Right lobe of liver (tissue), 6 donors: ENCODE measurements at places on chromosomes 5 and 9. TPM values are rescaled to one million over a fixed set of nuclear protein-coding genes. Genes with fewer than 3 reads are reported as not detected.

CCDC171 gene
- 0.46 TPM for total RNA-seq

TSLP gene
- total RNA-seq: 2.4 TPM

UNC13B gene
- 14.5 TPM for total RNA-seq

TXNDC8 gene
- not detected for total RNA-seq

HOMER1 gene
- 1.7 TPM for total RNA-seq

ZNF883 gene
- total RNA-seq: not detected

- H3K4me1 ChIP-seq: no peaks in the 10 kb centered on the region
- H3K36me3 ChIP-seq: no peaks in the 10 kb centered on the region
- no peaks in the 10 kb centered on the region for H3K27me3 ChIP-seq
- no peak overlapping the region for H3K4me3 ChIP-seq
Observed at GRCh38 chr5:15844253-15844652, 335.3 kb downstream of the MARCHF11 start.

DNA sequence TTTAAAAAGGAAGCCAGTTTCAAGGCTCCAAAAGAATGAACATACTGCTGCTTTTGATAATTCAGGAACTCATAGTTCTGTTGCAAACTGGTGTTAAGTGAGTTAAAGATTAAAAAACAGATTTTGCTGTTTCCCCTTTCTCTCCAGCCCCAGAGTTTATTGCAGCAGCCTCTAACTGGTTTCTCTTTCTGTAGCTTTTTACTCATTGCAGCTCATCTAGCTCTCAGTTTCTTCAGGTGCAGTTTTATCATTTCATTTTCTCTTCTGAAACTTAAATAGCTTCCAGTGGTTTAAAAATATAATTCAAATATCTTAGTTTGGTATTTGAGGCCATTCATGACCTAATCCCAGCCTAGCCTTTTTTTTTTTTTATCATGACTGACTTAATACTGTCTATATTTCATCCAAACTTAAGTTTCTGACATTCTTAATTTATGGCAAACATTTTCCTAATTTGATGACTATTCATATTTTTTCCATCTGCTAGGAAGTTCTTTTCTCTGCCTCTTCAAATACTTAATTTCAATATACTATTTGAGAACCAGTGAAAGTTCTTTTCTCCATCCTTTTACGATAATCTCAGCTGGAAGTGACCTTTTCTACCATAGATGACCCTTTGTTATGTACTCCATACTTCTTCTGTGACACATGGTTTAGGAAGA is 252.7 kb upstream of the GRIA1 start:
- no peaks in the 10 kb centered on the region for H3K27me3 ChIP-seq
- H3K4me1 ChIP-seq: no peaks in the 10 kb centered on the region
- DNase-seq: no peak
- no peak overlapping the region for H3K27ac ChIP-seq
- H3K36me3 ChIP-seq: no peaks in the 10 kb centered on the region
- no peak overlapping the region for H3K4me3 ChIP-seq

- no peak for DNase-seq
- no peaks in the 10 kb centered on the region for H3K27me3 ChIP-seq
- no peak overlapping the region for H3K4me3 ChIP-seq
Observed at GRCh38 chr9:12060067-12060466, 633.1 kb upstream of the TYRP1 start.

DNA sequence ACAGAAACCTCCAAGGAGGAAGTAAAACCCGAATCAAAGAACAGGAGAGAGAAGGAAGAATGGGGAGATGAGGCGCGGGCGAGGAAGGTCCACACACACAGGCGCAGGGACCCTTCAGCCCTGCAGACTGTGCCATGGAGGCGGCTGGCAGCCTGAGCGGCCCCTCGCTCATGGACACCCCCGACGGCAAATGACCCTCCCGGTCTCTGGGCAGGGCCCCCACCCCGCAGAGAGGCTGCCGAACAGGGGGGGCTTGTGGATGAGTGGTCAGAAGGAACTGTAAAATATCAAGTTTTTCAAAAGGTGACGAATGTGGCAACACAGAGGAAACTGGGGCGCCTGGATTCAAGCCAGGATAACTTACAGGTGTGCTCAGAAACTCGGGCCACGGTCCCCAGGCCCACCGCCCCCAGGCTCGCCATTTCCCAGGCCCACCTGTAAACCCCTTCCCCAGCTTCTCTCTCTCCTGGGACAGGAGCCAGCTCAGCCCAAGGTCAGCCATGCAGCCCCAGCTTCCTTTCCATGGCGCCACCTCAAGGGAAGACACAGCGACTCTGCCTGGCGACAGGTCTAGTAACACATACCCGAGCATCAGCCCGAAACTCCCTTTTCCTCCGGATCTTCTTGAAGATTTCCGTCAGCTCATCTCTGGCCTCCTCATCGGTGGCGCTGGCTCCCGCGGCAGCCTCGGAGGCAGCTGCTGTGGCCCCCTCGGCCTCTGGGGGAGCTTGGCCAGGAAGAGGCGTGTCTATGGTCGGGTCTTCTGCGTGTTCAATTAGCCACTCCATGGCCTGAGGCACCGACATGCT is 16.5 kb downstream of the UBAC1 start:
- peaks cover 34% of the 10 kb centered on the region for H3K36me3 ChIP-seq
- H3K4me1 ChIP-seq: no peaks in the 10 kb centered on the region
- no peaks in the 10 kb centered on the region for H3K27me3 ChIP-seq
- no peak overlapping the region for H3K4me3 ChIP-seq

DNA sequence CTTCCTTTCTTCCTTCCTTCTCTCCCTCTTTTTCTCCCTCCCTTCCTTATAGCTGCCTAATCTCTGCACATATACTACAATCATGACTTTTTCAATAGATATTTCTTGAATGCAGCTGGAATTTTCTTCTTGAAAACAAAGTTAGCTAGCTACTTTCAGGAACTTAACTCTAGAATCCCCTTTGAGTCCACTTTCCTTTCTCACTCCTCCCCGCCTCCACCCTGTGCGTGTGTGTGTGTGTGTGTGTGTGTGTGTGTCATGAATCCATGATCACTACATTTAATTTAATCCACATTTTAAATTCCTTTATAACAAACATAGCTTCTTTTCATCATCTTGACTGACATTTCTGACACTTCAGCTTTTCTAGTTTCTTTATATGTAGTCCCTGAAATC is 167.5 kb upstream of the KLF9 start:
- no peak overlapping the region for H3K27ac ChIP-seq
- H3K4me3 ChIP-seq: no peak overlapping the region
- no peaks in the 10 kb centered on the region for H3K36me3 ChIP-seq
- H3K4me1 ChIP-seq: no peaks in the 10 kb centered on the region
- no peaks in the 10 kb centered on the region for H3K27me3 ChIP-seq

GRCh38 chr5:88398316-88398715 is 129.7 kb upstream of the TMEM161B start:
- H3K27ac ChIP-seq: no peak overlapping the region
- no peaks in the 10 kb centered on the region for H3K36me3 ChIP-seq
- H3K4me1 ChIP-seq: no peaks in the 10 kb centered on the region
- no peak overlapping the region for H3K4me3 ChIP-seq

DNA sequence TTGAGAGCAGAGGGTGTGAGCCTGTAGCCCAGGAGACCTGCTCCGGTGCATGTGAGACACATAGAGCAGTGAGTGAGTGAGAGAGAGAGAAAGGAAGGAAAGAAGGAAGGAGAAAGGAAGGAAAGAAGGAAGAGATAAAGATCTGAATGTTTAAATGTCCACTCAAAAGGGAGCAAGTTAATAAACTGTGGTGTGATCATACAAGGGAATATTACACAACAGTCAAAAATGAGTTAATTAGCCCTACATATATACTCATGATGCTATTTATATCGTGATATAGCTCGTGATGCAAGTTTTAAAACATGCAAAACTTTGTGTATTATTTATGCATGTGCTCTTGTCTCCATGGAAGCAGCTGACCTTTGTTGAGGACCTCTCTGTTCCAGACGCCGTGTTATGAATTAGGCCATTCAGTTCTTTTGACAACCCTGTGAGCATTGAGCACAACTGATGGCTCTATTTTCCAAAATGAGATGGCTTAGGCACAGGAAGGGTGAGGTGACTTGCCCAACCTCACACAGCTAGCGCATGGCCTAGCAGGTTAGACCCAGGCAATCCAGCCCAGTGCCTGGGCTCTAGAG is 70.6 kb downstream of the HMCN2 start:
- no peak overlapping the region for H3K4me3 ChIP-seq
- no peaks in the 10 kb centered on the region for H3K27me3 ChIP-seq
- H3K36me3 ChIP-seq: no peaks in the 10 kb centered on the region
- no peak overlapping the region for H3K27ac ChIP-seq

DNA sequence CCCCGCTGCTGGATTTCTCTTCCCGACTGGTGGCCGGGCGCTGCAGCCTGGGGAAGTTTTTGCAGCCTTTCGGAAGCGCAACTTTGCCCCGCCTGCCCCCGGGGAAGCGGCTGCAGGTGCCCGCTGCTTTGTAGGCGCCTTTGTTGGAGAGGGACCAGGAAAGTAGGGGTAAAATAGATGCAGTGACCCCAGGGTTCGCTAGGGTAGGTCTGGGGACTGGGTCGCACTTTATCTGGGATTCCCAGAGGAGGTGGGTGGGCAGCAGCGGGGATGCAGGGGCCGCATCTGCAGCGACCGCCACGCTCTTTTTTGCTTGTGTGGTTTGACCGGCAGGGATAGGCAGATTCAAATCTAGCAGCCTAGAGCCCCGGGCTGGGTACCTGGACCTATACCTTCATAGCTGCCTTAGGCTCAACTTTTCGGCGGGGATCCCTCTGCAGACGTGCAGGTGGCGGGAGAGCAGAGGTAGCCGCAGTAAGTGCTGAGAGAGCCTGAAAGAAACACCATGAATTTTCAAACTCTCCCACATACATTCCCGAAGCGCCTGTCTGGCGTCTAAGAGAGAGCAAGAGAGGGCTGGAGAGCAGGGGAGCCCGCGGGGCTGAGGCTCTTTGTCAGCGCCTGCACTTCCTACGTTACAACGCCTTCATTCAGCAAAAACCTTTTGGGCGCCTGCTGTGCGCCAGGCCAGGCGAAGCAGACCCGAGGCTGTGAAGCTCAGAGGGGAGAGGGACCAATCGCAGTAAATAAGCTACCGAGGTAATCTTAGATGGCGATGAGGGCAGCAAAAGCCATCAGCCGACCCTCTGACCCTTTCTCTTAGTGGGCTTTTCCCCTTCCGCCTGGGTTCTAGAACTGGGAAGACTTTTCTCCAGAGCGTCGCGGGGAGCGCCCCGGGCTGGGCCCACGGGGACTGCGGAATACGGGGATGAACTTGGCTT is 642 bp downstream of the SV2C start:
- H3K4me1 ChIP-seq: no peaks in the 10 kb centered on the region
- no peak overlapping the region for H3K4me3 ChIP-seq
- H3K27ac ChIP-seq: no peak overlapping the region
- no peak for DNase-seq

DNA sequence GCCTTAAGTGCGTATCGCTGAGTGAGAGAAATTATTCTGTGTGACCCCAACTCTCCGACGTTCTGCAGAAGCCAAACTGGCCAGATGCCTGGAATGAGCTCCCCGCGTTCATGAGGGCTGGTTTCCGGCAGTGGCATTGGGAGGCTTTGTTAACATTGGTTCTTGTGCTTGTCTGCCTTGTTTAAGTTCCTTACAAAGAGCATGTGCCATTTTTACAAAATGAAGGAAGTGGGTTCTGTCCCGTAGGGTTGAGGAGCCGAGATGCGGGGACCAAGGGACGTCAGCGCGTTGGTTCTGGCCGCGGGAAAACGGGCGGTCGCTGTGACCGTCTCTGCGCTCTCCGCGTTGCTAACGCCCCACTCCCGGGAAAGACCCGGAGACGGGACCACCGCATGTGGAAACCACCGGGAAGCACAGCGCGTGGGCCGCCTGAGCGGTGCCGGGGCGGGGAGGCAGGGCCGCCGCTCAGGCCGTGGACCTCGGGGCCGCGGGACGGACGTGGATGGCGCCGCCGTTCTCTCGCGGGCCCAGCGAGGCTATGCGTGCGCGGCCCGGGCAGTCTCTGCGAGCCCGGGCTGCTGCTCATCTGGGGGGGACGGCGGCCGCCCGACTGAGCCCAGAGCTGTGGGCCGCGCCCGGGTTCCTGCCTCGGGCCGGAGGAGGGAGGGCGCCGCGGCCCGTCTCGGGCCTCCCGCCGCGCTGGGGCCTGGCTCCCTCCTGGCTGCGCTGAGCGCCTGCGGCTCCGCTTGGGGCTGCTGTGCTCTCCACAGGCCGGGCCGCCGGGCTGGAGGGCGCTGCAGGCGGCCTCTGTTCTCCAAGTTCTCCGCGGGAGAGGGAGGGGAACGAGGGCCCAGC is 13.4 kb downstream of the RABL6 start:
- DNase-seq: no peak
- H3K27ac ChIP-seq: no peak overlapping the region

DNA sequence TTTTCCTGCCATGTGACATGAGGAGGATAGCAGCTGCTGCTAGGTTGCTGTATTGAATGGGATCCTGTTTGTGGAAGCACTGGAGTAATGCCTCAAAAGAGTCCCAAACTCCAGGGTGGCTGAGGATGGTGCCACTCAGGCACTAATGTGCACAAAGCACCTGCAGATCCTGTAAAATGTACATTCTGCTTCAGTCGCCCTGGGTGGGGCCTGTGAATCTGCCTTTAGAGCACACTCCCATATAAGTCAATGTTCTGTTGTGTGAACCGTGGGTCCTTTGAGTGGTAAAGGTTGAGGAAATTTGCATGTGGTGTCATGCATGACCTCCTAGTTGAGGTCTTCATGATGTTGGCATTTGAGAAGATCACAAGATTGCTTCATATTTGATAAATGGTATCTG is 31.6 kb upstream of the ANKRD18A start:
- H3K27me3 ChIP-seq: no peaks in the 10 kb centered on the region
- DNase-seq: no peak
- H3K4me1 ChIP-seq: no peaks in the 10 kb centered on the region
- no peak overlapping the region for H3K27ac ChIP-seq
- H3K4me3 ChIP-seq: no peak overlapping the region
